Endothelial cell (in vitro differentiated cells): ENCODE measurements at places on chromosomes 4 and X. TPM values are rescaled to one million over a fixed set of nuclear protein-coding genes. Genes with fewer than 3 reads are reported as not detected.
A peak's percentile ranks its signal among the peaks of the same experiment; 100 is the strongest.

DNA sequence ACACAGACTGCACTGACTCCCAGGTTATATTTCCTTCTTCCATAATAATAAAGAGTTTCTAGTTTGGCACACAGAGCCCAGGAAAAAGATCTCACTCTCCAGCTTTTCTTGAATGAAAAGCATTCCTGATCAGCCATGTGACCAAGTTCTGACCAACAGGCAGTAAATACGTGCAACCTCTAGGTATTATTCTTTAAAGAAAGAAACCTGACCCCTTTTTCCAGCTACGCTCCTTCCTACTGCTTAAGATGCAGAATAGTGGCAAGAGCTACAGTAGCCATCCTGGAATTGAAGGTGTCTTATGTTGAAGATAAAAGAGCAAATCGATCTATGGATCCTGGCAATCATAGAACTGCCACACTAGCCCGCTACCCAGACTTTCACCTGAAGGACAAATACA, 76.7 kb downstream of the LRBA start:
- DNase-seq: no peak

GRCh38 chr4:997375-998071, 4.3 kb upstream of the SLC26A1 start:
- DNase-seq: no peak

DNA sequence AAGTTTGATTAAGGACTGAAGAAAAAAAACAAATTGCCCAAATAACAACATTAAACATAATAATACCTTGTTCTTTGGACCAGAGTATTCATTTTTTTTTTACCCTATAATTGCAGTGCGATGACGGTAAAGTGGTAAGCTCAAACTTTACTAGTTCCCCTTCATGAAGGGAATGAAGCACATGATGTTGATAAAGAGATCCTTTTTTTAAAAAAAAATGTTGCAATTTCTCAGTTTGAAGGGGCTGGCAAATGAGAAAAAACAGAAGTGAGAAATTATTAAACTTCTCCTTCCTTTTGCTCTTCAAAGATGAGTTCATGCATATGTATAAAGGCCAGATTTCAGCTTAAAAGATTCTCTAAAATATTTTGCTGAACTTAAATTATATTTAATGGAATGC, 231.7 kb downstream of the C4orf33 start:
- DNase-seq: no peak

- no peak for DNase-seq
These were observed 327.3 kb downstream of the CAMK2D start for GRCh38 chr4:113434247-113434587.

DNA sequence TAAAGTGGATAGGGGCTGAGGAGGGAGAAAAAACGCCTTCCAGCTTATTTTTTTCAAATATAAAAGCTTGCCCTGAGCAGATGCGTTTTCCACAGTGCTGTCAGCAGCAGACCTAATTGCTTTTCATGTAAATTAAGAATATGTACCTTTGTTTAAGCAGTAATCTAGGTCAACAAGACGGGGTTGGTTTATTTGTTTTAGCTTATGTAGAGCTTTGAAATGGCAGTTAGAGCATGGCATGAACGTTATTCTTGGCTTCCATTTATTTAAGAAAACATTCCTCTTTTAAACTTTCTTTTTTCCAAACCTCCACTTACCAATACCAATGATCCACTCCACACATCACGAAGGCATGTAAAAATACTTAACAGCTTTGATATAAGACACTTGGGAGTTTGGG, 220.3 kb upstream of the TENM3 start:
- DNase-seq: no peak

GRCh38 chr4:115433491-115433890, 320.1 kb upstream of the NDST4 start:
- DNase-seq: no peak

- no peak for DNase-seq
These were observed 26.4 kb downstream of the ADD1 start for GRCh38 chr4:2870082-2870481.

DNA sequence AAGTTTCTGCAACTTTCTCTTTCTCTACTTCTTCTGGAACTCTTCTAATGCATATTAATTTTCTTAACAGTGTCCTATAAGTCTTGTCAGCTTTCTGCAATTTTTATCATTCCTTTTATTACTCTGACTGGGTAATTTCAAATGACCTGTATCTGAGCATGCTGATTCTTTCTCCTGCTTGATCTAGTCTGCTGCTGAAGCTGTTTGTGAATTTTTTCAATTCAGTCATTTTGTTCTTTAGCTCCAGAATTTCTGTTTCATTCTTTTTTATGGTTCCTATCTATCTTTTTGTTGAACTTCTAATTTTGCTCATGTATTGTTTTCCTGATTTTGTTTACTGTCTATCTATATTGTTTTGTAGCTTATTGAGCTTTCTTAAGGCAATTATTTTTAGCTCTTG, 1.5 kb upstream of the KLKB1 start:
- DNase-seq: no peak

- DNase-seq: no peak
These were observed 2.9 kb downstream of the USP51 start for GRCh38 chrX:55486736-55487135.

GRCh38 chr4:6953751-6954380, 44.2 kb downstream of the TBC1D14 start:
- DNase-seq: peak; percentile 22

DNA sequence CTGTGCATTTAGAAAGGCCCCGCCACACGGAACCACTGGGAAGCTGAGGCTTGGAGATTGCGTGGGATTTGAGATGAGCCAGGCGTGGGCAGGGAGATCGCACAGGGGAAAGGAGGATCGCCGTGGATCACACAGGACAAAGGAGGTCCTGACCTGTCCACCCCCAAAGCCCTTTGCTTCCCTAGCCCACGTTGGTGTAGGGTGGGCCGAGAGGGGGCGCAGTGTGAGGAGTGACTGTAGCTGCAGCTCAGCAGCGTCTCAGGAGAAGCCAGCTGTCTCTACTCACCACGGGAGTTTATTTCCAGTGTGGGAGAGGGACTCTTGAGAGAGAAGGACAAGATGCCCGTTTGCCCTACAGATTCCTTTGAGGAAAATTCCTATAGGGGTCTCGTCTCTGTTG, 62.1 kb downstream of the TBL1X start:
- DNase-seq: no peak

DNA sequence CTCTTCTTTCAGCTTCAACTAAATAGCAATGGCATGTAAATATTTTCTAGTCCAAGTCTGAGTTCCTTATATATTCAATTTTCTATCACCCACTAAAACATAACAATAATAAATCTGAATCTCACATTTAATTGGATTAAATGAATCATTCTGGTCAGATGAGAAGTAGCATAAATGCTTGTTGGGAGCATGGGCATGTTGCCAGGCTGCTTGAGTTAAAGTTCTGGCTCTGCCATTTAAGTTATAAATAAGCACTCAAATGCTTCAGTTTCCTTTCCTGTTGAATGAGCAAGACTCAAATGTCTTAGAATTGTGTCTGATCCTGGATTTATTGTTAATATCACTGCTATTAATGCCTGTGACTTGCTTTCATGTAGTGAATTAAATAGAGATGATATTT, 496.3 kb downstream of the STPG2 start:
- DNase-seq: no peak

The WWC2 gene
- total RNA-seq: 32.0 TPM

The IL2 gene
- not detected for total RNA-seq

The ZNF185 gene
- 2.1 TPM for total RNA-seq

The DDX53 gene
- not detected for total RNA-seq

The CENPU gene
- 13.7 TPM for total RNA-seq

The HERC5 gene
- 9.1 TPM for total RNA-seq

The GATA1 gene
- not detected for total RNA-seq

The SULT1E1 gene
- total RNA-seq: not detected

The SORCS2 gene
- 1.3 TPM for total RNA-seq
